Activated CD8-positive, alpha-beta memory T cell treated with anti-CD3 and anti-CD28 coated beads for 1 hour (primary cell): ENCODE measurements at places on chromosomes 2 and 18.

- no peak for DNase-seq
Measured at GRCh38 chr2:167861574-167862193, 385.7 kb downstream of the STK39 start.

- DNase-seq = no peak
Measured at GRCh38 chr2:140154706-140155105, 1374.5 kb upstream of the NXPH2 start.

DNA sequence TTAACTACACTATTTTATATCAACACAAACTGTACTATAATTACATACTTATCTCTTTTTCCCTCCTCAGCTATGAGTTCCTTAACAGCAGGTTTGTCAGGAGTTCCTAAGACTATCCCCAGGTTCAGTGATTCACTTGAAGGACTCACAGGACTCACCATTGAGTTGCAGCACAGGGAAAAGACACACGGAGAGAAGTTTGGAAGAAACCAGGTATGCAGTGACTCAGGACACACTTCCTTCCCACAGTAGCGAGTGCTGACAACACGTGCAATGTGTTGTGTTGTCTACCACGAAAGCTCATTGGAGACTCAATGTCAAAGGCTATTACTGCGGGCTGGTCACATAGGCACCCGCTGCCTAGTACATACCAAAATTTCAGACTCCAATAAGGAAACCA lies 32.0 kb downstream of the MGAT4A start:
- DNase-seq = no peak

GRCh38 chr2:233846387-233847247 lies 7.7 kb downstream of the HJURP start:
- DNase-seq = no peak

DNA sequence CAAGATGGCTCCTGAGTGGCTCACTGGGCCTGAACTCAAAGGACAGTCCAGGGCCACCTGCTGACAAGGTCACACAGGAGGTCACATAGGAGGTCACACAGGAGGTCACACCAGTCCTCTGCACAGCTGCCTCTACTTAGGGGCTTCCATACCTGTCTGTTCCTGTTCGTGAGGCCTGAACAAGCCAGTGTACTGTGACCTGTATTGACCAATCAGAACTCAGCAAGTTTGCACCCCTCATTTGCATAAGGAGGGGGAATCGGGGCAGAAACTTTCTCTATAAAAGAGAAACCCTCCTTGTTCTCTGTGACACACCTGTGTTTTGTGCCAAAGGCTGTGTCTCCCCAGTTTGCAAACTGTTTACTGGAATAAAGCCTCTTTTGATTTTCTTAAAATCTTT lies 478.9 kb downstream of the EIPR1 start:
- DNase-seq = no peak

- DNase-seq = no peak
Measured at GRCh38 chr2:159531475-159531874, 84.9 kb downstream of the BAZ2B start.

DNA sequence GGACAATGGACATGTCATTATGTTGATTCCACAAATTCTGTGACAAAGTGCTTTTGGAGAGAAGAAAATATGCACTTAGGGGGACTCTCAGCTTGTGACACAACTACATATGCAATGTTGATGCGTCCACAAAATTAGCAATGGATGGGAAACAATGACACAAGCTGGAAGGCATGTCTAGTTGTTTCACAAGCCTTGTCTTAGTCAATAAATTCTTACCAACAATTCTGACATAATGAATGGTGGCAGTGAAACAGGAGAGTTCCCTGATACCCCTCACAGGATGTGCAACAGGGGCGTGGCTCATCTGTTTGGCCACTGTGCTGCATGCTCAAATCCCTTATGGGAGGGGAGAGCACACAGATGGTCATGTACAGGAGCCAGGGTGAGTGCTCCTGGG lies 347.2 kb upstream of the DLGAP1 start:
- DNase-seq = no peak

DNA sequence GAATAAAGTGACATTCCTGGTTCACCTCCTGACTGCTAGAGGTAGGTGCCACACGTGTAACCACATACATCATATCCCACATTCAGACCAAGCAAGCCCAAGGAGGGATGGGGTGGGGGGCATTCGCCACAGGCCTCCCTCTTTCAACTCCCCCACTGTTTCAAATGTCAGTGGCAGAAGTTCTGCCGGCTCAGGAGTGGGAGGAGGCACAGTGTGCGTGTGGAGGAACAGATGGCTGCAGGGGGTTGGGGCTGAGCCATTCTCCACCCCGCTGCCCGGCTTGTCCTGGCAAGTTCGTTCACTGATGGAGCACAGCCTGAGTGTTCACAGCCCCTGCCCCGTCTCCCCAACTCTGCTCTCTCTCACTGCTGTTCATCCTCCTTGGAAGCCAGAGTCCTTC lies 75.4 kb upstream of the TANC1 start:
- no peak for DNase-seq

GRCh38 chr2:54634564-54635511 lies 88.6 kb upstream of the EML6 start:
- no peak for DNase-seq

DNA sequence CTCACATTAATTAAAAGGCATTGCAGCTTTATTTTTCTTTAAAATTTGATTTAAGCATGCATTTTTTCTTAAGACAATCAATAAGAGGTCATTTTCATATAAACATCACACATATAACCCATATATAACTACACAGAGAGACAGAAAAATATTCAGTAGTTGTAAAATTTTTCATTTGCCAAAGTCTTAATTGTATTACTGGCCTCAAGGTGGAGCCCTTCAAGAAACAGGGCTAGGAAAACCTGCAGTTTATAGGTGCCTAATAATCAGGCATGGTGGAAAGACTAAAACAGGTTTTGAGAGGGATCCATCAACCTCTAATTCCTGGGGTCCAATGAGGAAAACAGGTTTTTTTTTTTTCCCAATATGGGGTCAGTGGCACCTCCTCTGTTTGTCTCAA lies 71.3 kb upstream of the ZNF804A start:
- DNase-seq = no peak

- no peak for DNase-seq
Measured at GRCh38 chr2:201909348-201909747, 103.0 kb downstream of the CDK15 start.

DNA sequence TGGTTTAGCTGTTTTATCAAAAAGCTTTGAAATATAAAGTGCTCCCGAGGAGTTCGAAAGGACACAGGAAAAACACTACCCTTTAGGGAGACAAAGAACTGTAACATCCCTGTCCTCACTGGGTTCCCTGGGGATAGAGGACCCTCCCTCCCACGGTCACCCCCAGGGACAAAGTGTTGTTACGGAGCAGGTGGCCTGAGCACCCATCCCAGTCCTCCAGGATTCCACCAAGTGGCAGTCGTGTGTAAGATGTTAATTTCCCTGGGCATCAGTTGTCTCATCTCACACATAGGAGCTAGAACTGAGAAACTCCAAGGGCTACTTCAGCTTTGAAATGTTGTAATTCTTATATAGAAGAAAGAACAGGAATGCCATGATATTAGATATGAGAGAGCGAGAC lies 137.7 kb downstream of the ALK start:
- DNase-seq = no peak

DNA sequence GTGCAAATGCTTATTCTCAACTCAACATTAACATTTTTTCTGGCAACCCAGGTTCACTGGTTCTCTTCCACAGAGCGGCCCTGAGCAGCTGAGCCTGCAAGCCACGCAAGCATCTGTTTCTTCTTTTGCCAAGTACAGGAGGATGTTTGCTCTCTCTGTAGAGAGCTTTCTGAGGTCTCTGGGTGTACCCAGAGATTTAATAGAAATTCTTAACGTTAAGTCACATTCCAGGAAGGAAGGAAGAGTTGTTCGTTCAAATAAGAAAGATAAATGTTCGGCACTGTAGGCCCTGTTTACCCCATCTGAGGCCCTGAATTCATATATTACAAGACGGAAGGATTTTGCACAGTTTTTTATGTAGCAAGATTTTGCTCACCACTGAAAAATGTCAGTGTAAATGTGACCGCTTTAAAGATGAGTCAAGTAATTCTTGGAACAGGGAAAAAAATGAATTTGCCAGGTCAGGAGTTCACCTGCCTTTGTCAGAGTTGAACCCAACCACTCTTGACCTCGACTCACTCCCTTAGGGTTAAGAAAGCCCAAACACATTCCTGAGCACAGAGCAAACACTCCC lies 30.1 kb downstream of the KCTD18 start:
- DNase-seq = no peak

DNA sequence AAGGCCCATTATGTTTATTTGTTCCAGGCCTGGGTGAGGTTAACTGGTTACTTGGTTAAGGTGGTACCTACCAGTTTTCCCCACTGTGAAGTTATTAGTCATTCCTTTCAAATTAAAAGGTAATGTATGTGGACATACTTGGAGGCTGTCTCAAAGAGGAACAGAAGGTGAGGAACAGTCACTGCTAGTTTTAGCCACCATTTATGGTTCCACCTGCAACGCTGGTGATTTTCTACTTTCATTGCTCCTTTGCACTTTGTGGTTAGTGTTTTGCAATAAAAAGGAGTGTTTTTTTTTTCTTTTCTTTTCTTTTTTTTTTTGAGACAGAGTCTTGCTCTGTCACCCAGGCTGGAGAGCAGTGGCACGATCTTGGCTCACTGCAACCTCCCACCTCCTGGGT lies 6.1 kb upstream of the ST6GAL2 start:
- no peak for DNase-seq

- DNase-seq = no peak
Measured at GRCh38 chr2:76188334-76189008, 477.8 kb upstream of the GCFC2 start.
